ENCODE measurements at places on chromosomes 11 and 22. TPM values are rescaled to one million over a fixed set of nuclear protein-coding genes. Genes with fewer than 3 reads are reported as not detected.

- no peak for DNase-seq
- H3K36me3 ChIP-seq, result no peaks in the 10 kb centered on the region
- no peaks in the 10 kb centered on the region for H3K27me3 ChIP-seq
- H3K4me3 ChIP-seq, result no peak overlapping the region
Measured at GRCh38 chr11:129699711-129700304, 115.8 kb upstream of the TMEM45B start.

- H3K4me1 ChIP-seq, result no peaks in the 10 kb centered on the region
- no peaks in the 10 kb centered on the region for H3K36me3 ChIP-seq
Measured at GRCh38 chr11:105389952-105390351, 219.9 kb upstream of the GRIA4 start.

DENND6B gene
- total RNA-seq, result 5.8 TPM

GRCh38 chr11:126058105-126058874 is 4.4 kb downstream of the CDON start:
- no peak overlapping the region for H3K27ac ChIP-seq
- H3K27me3 ChIP-seq, result no peaks in the 10 kb centered on the region
- H3K36me3 ChIP-seq, result no peaks in the 10 kb centered on the region
- peaks cover 11% of the 10 kb centered on the region for H3K4me1 ChIP-seq
- DNase-seq, result no peak

DNA sequence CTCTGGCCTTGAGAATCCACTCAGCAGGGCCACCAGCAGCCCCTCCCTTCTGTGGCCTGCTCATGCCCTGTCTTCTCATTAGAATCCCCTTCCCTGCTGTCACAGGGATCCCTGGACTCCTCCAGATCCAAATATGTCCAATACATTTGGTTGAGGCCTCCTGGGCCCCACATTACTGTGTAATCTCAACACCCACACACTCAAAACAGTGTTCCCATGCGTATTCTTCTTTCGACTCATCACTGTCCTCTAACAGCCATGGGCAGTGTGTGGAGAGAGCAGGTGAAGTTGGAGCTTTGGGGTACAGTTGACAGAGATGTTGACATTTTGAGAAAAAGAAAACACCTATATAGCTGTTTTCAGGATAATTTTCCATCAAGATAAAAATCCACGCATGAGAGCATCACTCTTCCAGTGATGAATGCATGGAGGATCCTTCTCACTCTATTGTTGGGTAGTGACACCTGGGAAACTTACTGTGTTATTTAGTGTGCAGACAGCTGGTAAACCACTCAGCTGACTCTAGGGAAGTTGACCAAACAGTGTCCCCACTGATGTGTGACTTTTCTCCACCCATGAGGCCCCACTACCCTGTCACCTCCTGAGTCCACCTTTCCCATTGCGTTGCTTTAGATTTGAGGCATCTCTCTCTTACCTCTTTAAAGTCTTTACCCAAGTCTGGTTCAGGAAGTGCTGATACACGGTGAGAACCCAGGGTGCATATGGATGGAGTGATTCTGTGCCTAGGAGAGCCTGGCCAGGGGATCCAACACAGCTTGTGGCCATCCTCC is 28.7 kb upstream of the VPREB1 start:
- H3K27me3 ChIP-seq, result no peaks in the 10 kb centered on the region
- H3K27ac ChIP-seq, result no peak overlapping the region
- no peaks in the 10 kb centered on the region for H3K36me3 ChIP-seq
- no peak overlapping the region for H3K4me3 ChIP-seq
- no peaks in the 10 kb centered on the region for H3K4me1 ChIP-seq

DNA sequence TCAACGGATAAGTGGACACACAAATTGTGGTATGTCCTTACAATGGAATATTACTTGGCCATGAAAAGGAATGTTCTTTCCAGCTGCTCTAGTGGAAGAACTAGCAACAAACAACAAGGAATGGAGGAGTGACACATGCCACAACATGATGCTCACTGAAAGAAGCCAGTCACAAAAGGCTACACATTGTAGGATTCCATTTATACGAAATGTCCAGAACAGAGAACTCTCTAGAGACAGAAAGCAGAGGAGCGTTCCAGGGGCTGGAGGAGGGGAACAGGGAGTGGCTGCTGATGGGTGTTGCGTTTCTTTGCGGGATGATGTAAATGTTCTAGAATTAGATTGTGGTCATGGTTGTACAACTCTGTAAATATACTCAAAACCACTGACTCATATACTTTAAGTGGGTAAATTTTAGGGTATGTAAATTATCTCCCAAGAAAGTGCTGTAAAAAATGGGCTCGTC is 32.4 kb upstream of the PDGFB start:
- H3K4me1 ChIP-seq, result peaks cover 7% of the 10 kb centered on the region
- H3K27me3 ChIP-seq, result no peaks in the 10 kb centered on the region

- no peak overlapping the region for H3K27ac ChIP-seq
- no peaks in the 10 kb centered on the region for H3K4me1 ChIP-seq
- H3K36me3 ChIP-seq, result no peaks in the 10 kb centered on the region
- DNase-seq, result no peak
Measured at GRCh38 chr11:62172294-62172693, 17.7 kb upstream of the SCGB1D1 start.

- peaks cover 69% of the 10 kb centered on the region for H3K4me1 ChIP-seq
- peak within 1 kb of the TSS; percentile 50 for H3K4me3 ChIP-seq
- H3K27ac ChIP-seq, result peak within 1 kb of the TSS; percentile 90
- DNase-seq, result no peak
Measured at GRCh38 chr11:65558002-65558929, at the start of gene LTBP3. LTBP3 (minus strand) TSS chr11:65558359; CDS start chr11:65557959, 400 bp downstream.

- no peaks in the 10 kb centered on the region for H3K27me3 ChIP-seq
- no peak overlapping the region for H3K4me3 ChIP-seq
- no peak for DNase-seq
- H3K27ac ChIP-seq, result no peak overlapping the region
- H3K4me1 ChIP-seq, result no peaks in the 10 kb centered on the region
- H3K36me3 ChIP-seq, result no peaks in the 10 kb centered on the region
Measured at GRCh38 chr11:75461151-75461550, 28.1 kb upstream of the KLHL35 start.

- H3K36me3 ChIP-seq, result no peaks in the 10 kb centered on the region
- no peak for DNase-seq
- H3K27me3 ChIP-seq, result no peaks in the 10 kb centered on the region
- no peak overlapping the region for H3K27ac ChIP-seq
- H3K4me1 ChIP-seq, result no peaks in the 10 kb centered on the region
Measured at GRCh38 chr11:114479331-114479730, 40.1 kb downstream of the REXO2 start.
